ENCODE measurements at places on chromosomes 1 and 21. TPM values are rescaled to one million over a fixed set of nuclear protein-coding genes. Genes with fewer than 3 reads are reported as not detected.

The PHC2 gene
- 77.9 TPM for polyA plus RNA-seq

The NPL gene
- 10.4 TPM for polyA plus RNA-seq

The ARTN gene
- 1.1 TPM for polyA plus RNA-seq

The TMEM54 gene
- polyA plus RNA-seq = 5.7 TPM

The MPZL1 gene
- polyA plus RNA-seq = 62.4 TPM

The SHISA4 gene
- 89.2 TPM for polyA plus RNA-seq

The FBXO2 gene
- 0.58 TPM for polyA plus RNA-seq

The PCP4 gene
- 1.9 TPM for polyA plus RNA-seq

The KISS1 gene
- polyA plus RNA-seq = 0.28 TPM

The GJB3 gene
- 0.25 TPM for polyA plus RNA-seq

The LAPTM5 gene
- 26.3 TPM for polyA plus RNA-seq

The IL10 gene
- polyA plus RNA-seq = 0.53 TPM

The TEKT2 gene
- 0.44 TPM for polyA plus RNA-seq

The C1orf185 gene
- not detected for polyA plus RNA-seq

The CAMSAP2 gene
- 16.4 TPM for polyA plus RNA-seq

The HRNR gene
- 0.09 TPM for polyA plus RNA-seq

The FAM163A gene
- 0.31 TPM for polyA plus RNA-seq

The LEMD1 gene
- polyA plus RNA-seq = not detected

The OR14A2 gene
- not detected for polyA plus RNA-seq

The NUDT4B gene
- polyA plus RNA-seq = not detected

The LYPLAL1 gene
- 28.3 TPM for polyA plus RNA-seq

The PCBP3 gene
- 0.81 TPM for polyA plus RNA-seq

The ZRANB2 gene
- polyA plus RNA-seq = 87.0 TPM

The CELA2A gene
- polyA plus RNA-seq = 0.84 TPM

The IL20 gene
- polyA plus RNA-seq = not detected

The RGS2 gene
- 79.7 TPM for polyA plus RNA-seq

The KIF1B gene
- 203 TPM for polyA plus RNA-seq

The CYYR1 gene
- polyA plus RNA-seq = 16.7 TPM

The TRNP1 gene
- 1.2 TPM for polyA plus RNA-seq

The CFAP57 gene
- polyA plus RNA-seq = 0.41 TPM

The DMRTB1 gene
- polyA plus RNA-seq = not detected

The TPTE gene
- polyA plus RNA-seq = not detected

The RYR2 gene
- 3.1 TPM for polyA plus RNA-seq

The FLAD1 gene
- polyA plus RNA-seq = 20.6 TPM

The ZBED6 gene
- 11.3 TPM for polyA plus RNA-seq

The CDK18 gene
- 28.3 TPM for polyA plus RNA-seq
